ENCODE measurements at places on chromosomes 1 and 21. TPM values are rescaled to one million over a fixed set of nuclear protein-coding genes. Genes with fewer than 3 reads are reported as not detected.

DNA sequence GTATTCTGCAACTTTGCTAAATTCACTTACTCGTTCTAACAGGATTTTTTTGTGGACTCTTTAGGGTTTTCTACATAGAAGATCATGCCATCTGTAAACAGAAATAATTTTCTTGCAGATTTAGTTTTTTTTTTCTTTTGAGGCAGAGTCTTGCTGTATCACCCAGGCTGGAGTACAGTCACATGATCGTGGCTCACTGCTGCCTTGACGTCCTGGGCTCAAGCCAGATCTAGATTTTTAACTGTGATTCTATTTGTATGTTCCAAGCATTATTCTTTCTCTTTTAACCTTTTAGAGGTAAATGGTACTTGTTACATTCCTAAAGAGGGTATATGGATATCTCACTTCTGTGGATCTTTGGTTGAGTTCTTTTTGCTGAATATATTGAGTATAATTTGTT, 18.6 kb downstream of the FABP3 start:
- no peaks in the 10 kb centered on the region for H3K27me3 ChIP-seq
- DNase-seq, result no peak
- H3K4me1 ChIP-seq, result no peaks in the 10 kb centered on the region

DNA sequence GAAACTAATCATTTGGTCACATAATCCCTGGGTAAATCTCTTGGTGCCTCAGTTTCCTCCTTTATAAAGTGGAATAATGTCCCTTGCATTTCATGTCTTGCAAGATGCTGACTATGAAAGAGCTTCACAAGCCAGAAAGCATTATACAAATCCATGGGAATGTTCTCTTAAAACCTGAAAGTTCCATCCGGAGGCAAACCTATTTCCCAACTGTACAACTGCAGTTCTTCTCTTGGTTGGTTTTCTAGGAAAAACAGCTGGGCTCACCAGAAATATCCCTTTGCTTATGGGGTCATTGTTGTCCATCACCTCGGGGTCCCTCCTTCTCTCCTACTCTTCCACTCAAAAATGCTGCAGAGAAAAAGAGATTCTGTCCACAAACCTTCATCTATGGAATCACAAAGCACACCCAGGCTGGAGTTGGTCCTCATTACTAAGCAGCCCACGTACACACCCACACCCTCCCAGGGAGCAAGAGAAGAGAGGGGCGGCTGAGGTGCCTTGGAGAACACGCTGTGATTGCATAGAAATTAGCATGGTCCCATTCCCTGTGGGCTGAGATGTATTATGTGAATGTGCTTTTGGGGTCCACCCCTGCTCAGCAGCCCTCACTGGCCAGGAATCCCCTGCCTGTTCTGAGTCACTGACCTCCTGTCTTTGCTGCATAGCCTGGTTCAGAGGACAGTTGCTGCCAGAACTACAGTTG, 5.0 kb upstream of the PLXNA2 start:
- peaks cover 22% of the 10 kb centered on the region for H3K27me3 ChIP-seq
- H3K27ac ChIP-seq, result no peak overlapping the region
- no peak overlapping the region for H3K4me3 ChIP-seq
- H3K4me1 ChIP-seq, result peaks cover 15% of the 10 kb centered on the region
- no peak for DNase-seq
- no peaks in the 10 kb centered on the region for H3K36me3 ChIP-seq

DNA sequence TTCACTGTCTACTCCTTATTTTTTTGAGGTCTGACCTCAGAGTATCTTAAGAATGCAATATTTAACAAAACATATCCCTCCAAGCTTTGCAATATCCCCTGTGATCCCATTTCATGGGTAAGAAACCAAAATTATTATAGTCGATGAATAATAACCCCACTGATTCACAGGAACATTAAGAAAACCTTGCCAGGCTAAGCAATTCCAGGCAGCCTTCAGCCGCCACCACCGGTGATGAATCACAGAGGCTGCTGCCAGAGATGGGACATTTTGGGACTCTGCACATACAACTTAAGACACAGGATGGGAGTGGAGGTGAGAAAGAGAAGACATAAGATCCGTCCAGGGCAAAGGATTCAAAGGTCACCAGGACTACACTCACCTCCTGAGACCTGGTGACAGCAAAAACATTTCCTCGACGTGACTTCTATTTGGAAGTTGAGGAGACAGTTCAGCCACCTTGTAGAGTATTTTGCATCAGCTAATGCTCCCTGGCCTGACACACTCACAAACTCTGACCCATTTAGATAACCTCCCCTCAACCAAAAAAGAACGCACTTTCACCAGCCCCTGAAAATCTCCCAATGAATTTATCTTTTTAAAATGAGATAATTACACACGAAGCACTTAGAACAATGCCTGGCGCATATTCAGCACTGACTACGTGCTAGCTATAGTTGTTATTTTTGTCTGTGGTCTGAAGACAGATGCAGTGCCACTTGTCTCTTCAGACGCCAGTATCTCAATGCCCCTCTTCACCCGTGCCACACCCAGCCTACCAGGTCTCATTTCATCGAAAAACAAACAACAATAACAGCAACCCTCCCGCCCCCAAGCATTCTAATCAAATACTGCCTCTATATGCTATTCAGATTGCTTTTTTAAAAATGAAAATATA, 17.8 kb upstream of the OVAAL start:
- no peak overlapping the region for H3K27ac ChIP-seq
- no peak overlapping the region for H3K4me3 ChIP-seq
- no peaks in the 10 kb centered on the region for H3K36me3 ChIP-seq
- H3K4me1 ChIP-seq, result peaks cover 12% of the 10 kb centered on the region
- no peak for DNase-seq

GRCh38 chr1:20551945-20552727, at the start of gene FAM43B:
Gene FAM43B (plus strand): TSS chr1:20552573. CDS start chr1:20552974, 401 bp downstream.
- H3K36me3 ChIP-seq, result no peaks in the 10 kb centered on the region
- H3K4me1 ChIP-seq, result peaks cover 10% of the 10 kb centered on the region
- peak within 1 kb of the TSS; percentile 68 for H3K4me3 ChIP-seq
- DNase-seq, result peak; percentile 78

The KRTAP11-1 gene
- polyA plus RNA-seq, result not detected

The CHIA gene
- not detected for polyA plus RNA-seq

The ACP6 gene
- polyA plus RNA-seq, result 26.5 TPM

The LCE3D gene
- 0.52 TPM for polyA plus RNA-seq
